Kidney (tissue), 22 donors: ENCODE measurements at places on chromosomes 1 and 21. TPM values are rescaled to one million over a fixed set of nuclear protein-coding genes. Genes with fewer than 3 reads are reported as not detected.

GRCh38 chr1:218273762-218274479 lies 11.2 kb upstream of the RRP15 start:
- DNase-seq: no peak
- H3K27me3 ChIP-seq: no peaks in the 10 kb centered on the region
- no peak overlapping the region for H3K27ac ChIP-seq
- H3K36me3 ChIP-seq: no peaks in the 10 kb centered on the region

The ARTN gene
- 1.9 TPM for total RNA-seq

DNA sequence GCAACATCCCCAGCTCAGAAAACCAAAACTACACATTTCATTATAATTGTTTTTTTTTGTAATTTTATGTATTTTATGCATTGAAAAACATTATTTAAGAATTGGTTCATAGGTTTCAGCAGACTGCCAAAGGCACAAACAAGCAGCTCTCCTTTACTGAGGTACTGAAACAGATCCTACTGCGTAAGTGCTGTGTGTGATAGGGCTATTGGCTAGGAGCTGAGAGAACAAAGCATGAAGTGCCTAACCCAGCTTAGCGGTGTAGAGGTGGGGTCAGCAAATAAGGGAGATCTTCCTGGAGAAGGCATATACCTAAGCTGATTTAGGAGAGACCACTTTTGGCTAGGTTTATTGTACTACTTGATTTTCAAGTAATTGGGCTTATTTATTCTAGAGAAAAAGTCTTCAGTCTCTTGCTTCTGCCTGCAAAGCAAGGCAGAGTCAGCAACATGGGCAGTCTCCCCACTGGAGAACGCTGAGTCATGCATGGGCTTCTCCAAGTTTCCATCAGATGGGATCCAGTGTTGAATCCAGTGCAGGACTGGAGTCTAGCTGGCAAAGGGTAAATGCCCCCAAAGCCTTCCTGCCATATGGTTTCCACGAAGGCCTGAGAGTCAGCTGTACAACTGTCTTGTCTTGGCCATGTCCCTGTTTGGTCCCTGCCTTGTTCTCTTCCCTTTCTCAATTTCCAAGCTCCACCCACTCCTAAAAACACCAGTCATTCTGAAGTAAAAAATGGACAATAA lies 18.0 kb upstream of the YTHDF2 start:
- H3K4me1 ChIP-seq: no peaks in the 10 kb centered on the region
- DNase-seq: no peak
- no peak overlapping the region for H3K27ac ChIP-seq
- H3K4me3 ChIP-seq: no peak overlapping the region
- H3K36me3 ChIP-seq: peaks cover 4% of the 10 kb centered on the region
- H3K27me3 ChIP-seq: no peaks in the 10 kb centered on the region

DNA sequence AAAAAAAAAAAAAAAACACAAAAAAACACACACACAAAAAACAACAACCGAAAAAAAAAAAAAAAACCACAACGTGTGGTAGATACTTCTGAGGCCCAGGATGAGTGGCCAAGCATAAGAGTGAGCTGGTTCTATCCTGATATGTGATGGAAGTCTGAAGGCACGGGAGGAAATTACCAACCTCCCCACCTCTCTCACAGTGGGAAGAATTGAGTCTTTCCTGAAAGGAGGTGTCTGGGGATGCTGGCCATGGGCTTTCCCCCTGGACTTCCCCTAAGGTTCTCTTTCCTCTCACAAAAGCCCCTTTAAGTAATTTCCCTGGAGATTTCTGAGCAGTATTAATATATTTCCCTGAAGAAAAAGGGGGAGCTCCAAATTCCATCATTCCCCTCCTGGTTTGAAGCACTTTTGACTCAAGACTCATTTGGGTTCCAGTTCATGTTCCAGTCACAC lies 5.2 kb downstream of the TMCC2 start:
- H3K27ac ChIP-seq: no peak overlapping the region
- DNase-seq: no peak
- no peaks in the 10 kb centered on the region for H3K4me1 ChIP-seq

DNA sequence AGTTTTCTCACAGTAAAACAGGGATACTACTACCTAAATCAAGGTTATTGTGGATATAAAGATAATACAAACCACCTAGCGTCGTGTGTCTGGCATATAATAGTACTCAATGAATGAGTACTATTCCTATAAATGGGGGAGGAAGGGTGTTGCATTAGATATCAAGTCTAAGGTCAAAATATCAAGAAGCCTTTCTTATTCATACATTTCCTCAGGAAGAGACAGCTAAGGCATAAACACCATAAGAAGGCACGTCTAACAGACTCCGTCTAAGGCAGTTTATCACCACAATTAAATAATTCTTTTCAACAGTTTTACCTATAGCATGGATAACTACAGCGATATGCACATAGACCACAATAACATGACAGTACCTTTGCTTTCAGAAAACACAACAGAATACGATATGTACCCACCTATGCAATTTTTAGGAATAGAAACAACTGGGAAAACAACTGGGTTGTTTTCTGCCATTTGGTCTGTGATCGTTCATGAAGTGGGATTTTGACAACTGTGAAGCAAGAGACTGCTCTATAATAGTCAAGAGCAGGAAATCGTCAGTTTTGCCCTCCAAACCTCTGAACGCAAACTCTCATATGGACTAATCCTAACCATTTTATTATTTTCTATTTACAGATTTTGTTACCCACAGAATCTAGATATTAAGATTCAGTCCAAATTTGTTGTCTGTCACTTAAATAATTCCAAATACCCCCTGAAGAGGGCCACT lies 53.1 kb downstream of the HNRNPR start:
- H3K4me1 ChIP-seq: no peaks in the 10 kb centered on the region
- no peak for DNase-seq
- no peak overlapping the region for H3K27ac ChIP-seq
- H3K36me3 ChIP-seq: peaks cover 6% of the 10 kb centered on the region
- H3K27me3 ChIP-seq: no peaks in the 10 kb centered on the region

- H3K27me3 ChIP-seq: no peaks in the 10 kb centered on the region
- H3K4me3 ChIP-seq: no peak overlapping the region
- H3K4me1 ChIP-seq: no peaks in the 10 kb centered on the region
- no peak overlapping the region for H3K27ac ChIP-seq
- H3K36me3 ChIP-seq: no peaks in the 10 kb centered on the region
Measured at GRCh38 chr21:15560383-15561056, 169.3 kb upstream of the USP25 start.

The UBASH3A gene
- total RNA-seq: 2.7 TPM

- H3K27me3 ChIP-seq: no peaks in the 10 kb centered on the region
- H3K4me3 ChIP-seq: no peak overlapping the region
- no peak overlapping the region for H3K27ac ChIP-seq
- no peaks in the 10 kb centered on the region for H3K4me1 ChIP-seq
- H3K36me3 ChIP-seq: no peaks in the 10 kb centered on the region
- DNase-seq: no peak
Measured at GRCh38 chr1:235782601-235783000, 84.1 kb downstream of the LYST start.

GRCh38 chr1:16391411-16391810 lies 24.4 kb downstream of the SZRD1 start:
- no peak overlapping the region for H3K4me3 ChIP-seq
- DNase-seq: no peak
- H3K27me3 ChIP-seq: no peaks in the 10 kb centered on the region
- H3K27ac ChIP-seq: no peak overlapping the region
- H3K4me1 ChIP-seq: peaks cover 29% of the 10 kb centered on the region
- H3K36me3 ChIP-seq: no peaks in the 10 kb centered on the region

The OLFML3 gene
- 13.5 TPM for total RNA-seq

- no peak overlapping the region for H3K27ac ChIP-seq
- no peak overlapping the region for H3K4me3 ChIP-seq
- no peaks in the 10 kb centered on the region for H3K36me3 ChIP-seq
- no peaks in the 10 kb centered on the region for H3K27me3 ChIP-seq
- no peaks in the 10 kb centered on the region for H3K4me1 ChIP-seq
Measured at GRCh38 chr1:155160128-155160527, 13.0 kb downstream of the KRTCAP2 start.

DNA sequence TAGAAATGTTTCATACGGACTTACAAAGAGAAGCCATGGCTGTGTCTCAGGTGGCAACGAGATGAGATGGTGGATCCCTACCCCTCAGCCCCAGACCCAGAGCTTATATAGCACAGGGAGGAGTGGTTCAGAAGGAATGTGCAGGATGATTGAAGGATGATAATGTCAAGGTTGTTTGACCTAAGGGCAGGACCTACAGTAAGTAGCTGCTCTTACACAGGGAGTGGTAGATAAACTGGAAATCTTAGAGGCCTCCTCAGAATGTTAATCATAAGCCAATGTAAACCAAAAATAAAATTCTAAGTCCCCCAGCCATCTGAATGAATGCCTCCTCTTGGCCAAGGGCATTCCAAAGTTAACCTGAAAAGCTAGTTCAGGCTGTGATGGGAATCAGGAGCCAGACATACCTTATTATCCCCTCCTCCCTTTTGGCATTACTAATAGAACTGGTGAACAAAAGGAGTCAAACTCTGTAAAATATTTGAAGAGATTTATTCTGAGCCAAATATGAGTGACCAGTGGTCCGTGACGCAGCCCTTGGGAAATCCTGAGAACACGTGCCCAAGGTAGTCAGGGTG lies 45.8 kb upstream of the PDE9A start:
- H3K4me3 ChIP-seq: peak overlapping the region; percentile 27
- peak overlapping the region; percentile 69 for H3K27ac ChIP-seq
- H3K27me3 ChIP-seq: no peaks in the 10 kb centered on the region
- H3K36me3 ChIP-seq: no peaks in the 10 kb centered on the region
- DNase-seq: peak; percentile 18

- H3K27ac ChIP-seq: no peak overlapping the region
- no peaks in the 10 kb centered on the region for H3K36me3 ChIP-seq
- no peaks in the 10 kb centered on the region for H3K4me1 ChIP-seq
- H3K4me3 ChIP-seq: no peak overlapping the region
- no peaks in the 10 kb centered on the region for H3K27me3 ChIP-seq
Measured at GRCh38 chr1:228037401-228038386, 30.9 kb downstream of the WNT3A start.

GRCh38 chr1:214337511-214337910 lies 56.6 kb downstream of the SMYD2 start:
- peaks cover 4% of the 10 kb centered on the region for H3K4me1 ChIP-seq
- DNase-seq: no peak
- H3K4me3 ChIP-seq: no peak overlapping the region
- no peak overlapping the region for H3K27ac ChIP-seq
- no peaks in the 10 kb centered on the region for H3K36me3 ChIP-seq

- H3K4me3 ChIP-seq: no peak overlapping the region
- DNase-seq: no peak
- no peaks in the 10 kb centered on the region for H3K36me3 ChIP-seq
- no peaks in the 10 kb centered on the region for H3K27me3 ChIP-seq
Measured at GRCh38 chr1:157157501-157158190, 19.5 kb upstream of the ETV3 start.

GRCh38 chr1:153793261-153793972 lies 18.2 kb downstream of the SLC27A3 start:
- no peak overlapping the region for H3K4me3 ChIP-seq
- no peaks in the 10 kb centered on the region for H3K36me3 ChIP-seq
- no peaks in the 10 kb centered on the region for H3K27me3 ChIP-seq
- peaks cover 7% of the 10 kb centered on the region for H3K4me1 ChIP-seq
- no peak overlapping the region for H3K27ac ChIP-seq

GRCh38 chr1:205446828-205447227 lies 9.0 kb downstream of the BLACAT1 start:
- no peak overlapping the region for H3K27ac ChIP-seq
- no peaks in the 10 kb centered on the region for H3K27me3 ChIP-seq
- no peak for DNase-seq
- H3K36me3 ChIP-seq: no peaks in the 10 kb centered on the region

DNA sequence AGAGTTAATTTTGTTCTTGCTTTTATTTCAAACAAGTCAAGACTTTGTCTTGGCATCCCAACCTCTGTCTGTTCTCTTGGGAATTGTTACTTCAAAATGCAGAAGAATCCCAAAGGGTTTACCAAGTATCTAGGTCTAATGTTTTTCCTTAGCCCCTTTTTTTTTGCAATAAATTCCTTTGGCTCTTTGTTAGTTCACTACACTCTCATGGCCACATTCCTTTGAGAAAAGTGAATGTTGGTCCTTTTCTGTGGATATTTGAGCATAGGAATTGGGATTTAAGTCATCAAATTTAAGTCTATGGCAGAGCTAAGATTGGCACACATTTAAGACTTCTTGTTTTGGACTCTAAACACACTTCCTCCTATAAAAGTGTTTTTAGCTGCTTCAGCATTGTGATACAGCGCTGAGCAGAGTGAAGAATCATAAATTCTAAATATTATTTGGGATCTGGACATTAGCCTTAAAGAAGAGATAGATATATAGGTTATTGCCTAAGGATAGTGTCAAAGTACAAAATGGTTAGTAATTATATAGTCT lies 1.9 kb downstream of the BTF3L4 start:
- no peaks in the 10 kb centered on the region for H3K27me3 ChIP-seq
- H3K4me1 ChIP-seq: peaks cover 17% of the 10 kb centered on the region
- H3K4me3 ChIP-seq: no peak overlapping the region
- no peak for DNase-seq

DNA sequence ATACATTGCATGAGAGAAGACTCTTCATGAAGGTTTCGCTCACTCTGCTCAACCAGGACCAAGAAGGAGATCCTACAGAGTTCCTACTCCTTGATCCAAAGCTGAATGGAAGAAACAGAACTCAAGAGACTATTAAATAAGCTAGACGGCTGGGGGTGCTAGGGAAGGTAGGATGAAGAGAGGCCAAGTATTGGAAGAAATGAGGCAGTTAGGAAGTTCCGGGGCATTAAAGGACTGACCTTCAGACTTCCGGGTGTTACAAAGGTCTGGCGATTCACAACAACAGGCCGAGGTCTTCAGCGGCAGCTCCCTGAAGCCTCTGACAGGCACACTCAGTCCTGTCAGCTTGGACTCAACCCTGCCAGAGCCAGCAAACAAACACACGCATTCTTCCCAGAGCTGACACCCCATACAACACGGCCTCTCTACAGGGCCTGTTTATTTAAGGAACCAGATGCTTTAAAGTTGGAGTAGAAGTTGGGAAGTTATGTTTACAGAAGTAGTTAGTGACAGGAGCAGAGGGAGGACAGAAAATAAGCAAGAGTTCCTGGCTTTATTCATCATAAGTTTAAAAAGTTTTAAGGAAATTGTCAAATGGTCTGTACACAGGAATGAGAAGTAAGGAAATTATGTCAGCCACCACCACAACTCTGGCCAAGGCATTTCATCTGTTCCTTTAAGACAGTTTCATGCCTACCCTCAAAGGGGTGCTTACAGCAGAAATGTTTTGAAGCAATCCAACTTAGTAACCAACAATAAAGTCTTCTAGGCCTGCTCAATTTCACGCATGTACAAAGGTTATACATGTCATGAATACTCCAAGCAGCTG lies 4.7 kb downstream of the SORT1 start:
- peak; percentile 62 for DNase-seq
- no peaks in the 10 kb centered on the region for H3K36me3 ChIP-seq
- peak overlapping the region; percentile 91 for H3K27ac ChIP-seq
- H3K4me3 ChIP-seq: peak overlapping the region; percentile 44

DNA sequence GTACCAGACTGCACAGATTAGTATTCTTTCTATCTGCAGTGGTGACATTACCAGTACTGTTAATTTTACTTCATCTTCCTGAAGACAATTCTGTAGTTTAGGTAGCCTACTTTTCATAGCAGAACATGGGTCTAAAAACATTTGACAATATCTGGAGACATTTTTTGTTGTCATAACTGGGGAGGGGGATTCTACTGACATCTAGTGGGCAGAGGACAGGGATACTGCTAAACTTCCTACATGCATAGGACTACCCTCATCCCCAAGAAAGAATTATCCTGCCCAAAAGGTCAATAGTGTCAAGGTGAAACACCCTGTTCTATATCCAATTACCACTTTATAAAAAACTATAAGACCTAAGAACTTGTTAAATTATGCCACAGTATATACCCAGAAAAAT lies 3.4 kb upstream of the ARHGAP29 start:
- no peak for DNase-seq
- H3K27me3 ChIP-seq: peaks cover 7% of the 10 kb centered on the region
- H3K36me3 ChIP-seq: no peaks in the 10 kb centered on the region
